ENCODE measurements at places on chromosomes 11 and 22. TPM values are rescaled to one million over a fixed set of nuclear protein-coding genes. Genes with fewer than 3 reads are reported as not detected.
A peak's percentile ranks its signal among the peaks of the same experiment; 100 is the strongest.

DNA sequence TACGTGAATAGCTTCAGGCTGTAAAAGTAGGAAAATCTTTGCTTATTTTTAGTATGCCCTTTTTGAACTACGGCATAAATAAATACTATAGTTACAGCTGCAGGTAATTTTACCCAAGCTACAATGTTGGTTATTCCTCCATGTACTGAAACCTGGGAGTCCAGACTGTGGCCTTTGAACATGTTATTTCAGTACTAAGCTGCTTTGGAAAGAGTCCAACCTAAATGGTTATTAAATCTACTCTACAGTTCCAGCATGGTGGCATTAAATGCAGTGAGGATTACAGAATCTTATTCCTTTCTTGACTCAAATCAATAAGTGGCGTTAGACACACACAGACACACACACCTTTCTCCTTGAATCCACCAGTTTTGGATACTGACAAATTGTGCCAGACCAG lies 165.1 kb downstream of the MSANTD4 start:
- no peaks in the 10 kb centered on the region for H3K36me3 ChIP-seq
- DNase-seq, result no peak
- H3K27me3 ChIP-seq, result peaks cover 4% of the 10 kb centered on the region
- H3K27ac ChIP-seq, result no peak overlapping the region

The OR52N5 gene
- total RNA-seq, result not detected

DNA sequence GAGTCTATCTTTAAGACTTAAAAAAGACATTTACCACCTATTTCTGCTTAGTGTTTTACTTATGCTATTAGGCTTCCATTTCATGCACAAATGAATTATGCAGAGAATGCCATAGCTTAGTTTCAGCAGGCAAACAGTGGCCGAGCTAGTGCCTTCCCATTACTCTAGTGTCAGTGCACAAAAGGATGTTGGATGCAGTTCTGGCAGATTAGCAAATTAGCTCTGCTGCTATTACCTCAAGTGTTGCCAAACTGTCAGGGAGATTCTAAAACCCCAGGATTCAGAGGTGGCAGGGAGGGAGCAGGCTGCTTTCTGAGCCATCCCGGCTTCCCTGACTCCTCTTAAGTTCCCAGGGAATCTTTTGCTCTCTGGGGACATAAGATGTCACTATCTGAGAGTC lies 209.4 kb upstream of the NCAM1 start:
- H3K4me1 ChIP-seq, result no peaks in the 10 kb centered on the region
- H3K27ac ChIP-seq, result no peak overlapping the region
- no peak overlapping the region for H3K4me3 ChIP-seq
- no peaks in the 10 kb centered on the region for H3K36me3 ChIP-seq

GRCh38 chr11:102306048-102306597 lies 11.2 kb upstream of the BIRC3 start:
- H3K27ac ChIP-seq, result peak overlapping the region; percentile 81
- H3K4me1 ChIP-seq, result peaks cover 55% of the 10 kb centered on the region
- peaks cover 15% of the 10 kb centered on the region for H3K36me3 ChIP-seq
- no peaks in the 10 kb centered on the region for H3K27me3 ChIP-seq
- H3K4me3 ChIP-seq, result peak overlapping the region; percentile 51
- peak; percentile 38 for DNase-seq

The PGM2L1 gene
- 5.9 TPM for total RNA-seq
